ENCODE measurements at places on chromosomes 4 and X.

DNA sequence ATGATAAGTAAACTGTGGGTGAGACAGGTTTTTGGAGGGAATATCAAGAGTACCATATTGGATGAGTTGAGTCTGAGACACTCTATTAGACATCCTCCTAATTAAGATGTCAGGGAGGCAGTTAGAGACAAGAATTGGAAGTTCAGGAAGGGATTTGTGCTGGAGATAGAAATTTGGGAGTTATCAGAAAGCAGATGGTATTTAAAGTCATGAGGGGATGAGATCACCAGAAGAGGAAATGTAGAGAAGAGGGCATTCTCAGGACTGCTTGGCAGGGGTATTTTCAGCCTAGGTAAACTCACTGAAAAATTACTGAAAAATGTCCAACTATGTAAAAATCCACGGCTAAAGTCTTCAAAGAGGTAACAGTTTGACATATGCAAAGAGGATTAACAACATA, 161.6 kb upstream of the PGRMC2 start:
- no peak for DNase-seq

GRCh38 chr4:181845617-181846016, 397.6 kb upstream of the TENM3 start:
- no peak for DNase-seq

- DNase-seq, result no peak
These were observed 975.4 kb upstream of the NDST4 start for GRCh38 chr4:116088771-116089170.

GRCh38 chrX:84118769-84119168, 69.2 kb downstream of the RPS6KA6 start:
- DNase-seq, result no peak

GRCh38 chr4:186687265-186687664, 36.4 kb downstream of the FAT1 start:
- no peak for DNase-seq

- no peak for DNase-seq
These were observed 30.3 kb upstream of the CLDN24 start for GRCh38 chr4:183352546-183352945.

GRCh38 chr4:8021796-8022195, 82.1 kb upstream of the AFAP1 start:
- DNase-seq, result no peak

DNA sequence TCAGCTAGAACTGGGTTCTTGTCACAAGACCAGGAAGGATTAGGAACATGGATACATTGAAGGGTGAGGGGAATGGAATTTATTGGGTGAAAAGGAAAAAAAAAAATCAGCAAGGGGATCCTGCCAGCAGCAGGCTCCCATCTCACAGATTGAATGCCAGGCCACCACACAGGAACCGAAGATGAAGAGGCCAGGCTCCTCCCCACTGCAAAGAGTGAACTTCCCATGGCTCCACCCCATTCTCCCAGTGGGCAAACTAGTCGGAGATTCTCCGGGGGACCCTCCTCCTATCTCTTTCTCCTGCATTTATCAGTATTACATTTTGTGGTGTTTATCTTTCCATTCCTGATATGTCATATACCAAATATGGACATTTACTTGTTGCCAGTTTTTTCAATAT, 46.0 kb upstream of the MAGED1 start:
- DNase-seq, result no peak

GRCh38 chr4:140311257-140311835, 62.1 kb upstream of the SCOC start:
- DNase-seq, result no peak

- peak; percentile 84 for DNase-seq
These were observed 208.3 kb upstream of the JADE1 start for GRCh38 chr4:128600996-128601871.

DNA sequence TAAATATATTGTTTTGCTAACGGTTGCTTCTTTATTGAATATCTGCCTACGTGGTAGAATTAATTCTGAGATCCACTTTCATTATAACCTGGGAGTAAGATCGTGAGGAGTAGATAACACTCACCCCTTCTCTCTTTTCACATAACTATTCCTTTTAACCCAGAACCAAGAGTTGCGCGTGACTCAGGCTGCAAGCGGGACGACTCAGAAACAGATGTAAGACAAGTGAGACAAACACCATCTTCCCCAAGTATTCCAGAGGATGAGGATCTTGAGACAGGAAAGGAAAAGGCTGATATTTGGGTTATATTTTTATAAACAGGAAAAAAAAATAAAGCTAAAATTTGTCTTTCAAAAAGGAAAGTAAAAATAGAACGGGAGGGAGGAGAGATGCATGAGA, 318.8 kb upstream of the NOCT start:
- DNase-seq, result no peak

DNA sequence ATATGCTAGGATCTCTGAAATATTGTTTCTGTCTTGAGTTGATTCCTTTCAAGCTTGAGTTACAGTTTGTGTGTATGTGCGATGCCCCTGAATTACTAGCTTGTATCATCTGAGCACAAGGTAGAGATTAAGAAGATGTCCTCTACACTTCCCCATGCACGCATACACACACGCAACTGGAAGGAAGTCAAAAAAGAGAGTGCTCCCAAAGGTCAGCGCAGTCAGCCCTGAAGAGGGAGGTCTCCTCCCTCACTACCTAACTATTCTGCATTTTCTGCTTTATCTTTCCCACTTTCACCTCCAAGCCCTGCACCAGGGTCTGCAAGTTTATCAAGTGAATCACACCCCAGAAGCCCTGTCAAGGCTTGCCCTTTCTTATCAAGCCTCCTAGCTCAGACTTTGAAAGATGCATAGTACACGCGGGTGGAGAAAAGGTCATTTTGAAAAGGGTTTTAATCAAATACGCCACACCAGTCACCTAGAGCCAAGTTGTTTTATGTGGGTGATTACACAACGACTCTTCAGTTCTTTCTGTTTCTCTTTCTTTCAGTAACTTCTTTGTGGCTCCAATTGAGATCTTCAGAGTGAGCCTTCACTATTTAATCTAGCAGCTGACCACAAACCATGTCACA, 127.7 kb downstream of the ASB9 start:
- DNase-seq, result no peak

DNA sequence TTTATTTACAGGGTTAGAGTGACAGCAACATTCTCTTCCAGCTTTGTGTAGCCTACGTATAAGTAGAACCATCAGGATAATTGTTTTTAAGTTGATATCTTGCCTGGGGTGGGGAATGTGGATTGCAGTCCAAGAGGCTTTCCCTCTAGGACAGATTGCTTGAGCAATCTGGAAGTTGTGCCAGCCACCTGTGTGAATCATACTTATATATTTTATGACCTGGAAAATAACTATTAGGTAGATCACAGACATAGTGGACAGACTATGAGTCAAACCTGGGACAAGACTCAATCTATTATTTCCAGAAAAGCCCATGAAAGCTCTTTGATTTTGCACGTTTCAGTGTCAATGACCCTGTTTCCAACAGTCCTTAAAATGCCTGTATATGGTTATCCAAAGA, 98.9 kb downstream of the TLL1 start:
- no peak for DNase-seq

GRCh38 chrX:129804806-129805205, 25.1 kb downstream of the SASH3 start:
- no peak for DNase-seq

GRCh38 chr4:69750346-69750745, 10.1 kb downstream of the SULT1B1 start:
- DNase-seq, result no peak

DNA sequence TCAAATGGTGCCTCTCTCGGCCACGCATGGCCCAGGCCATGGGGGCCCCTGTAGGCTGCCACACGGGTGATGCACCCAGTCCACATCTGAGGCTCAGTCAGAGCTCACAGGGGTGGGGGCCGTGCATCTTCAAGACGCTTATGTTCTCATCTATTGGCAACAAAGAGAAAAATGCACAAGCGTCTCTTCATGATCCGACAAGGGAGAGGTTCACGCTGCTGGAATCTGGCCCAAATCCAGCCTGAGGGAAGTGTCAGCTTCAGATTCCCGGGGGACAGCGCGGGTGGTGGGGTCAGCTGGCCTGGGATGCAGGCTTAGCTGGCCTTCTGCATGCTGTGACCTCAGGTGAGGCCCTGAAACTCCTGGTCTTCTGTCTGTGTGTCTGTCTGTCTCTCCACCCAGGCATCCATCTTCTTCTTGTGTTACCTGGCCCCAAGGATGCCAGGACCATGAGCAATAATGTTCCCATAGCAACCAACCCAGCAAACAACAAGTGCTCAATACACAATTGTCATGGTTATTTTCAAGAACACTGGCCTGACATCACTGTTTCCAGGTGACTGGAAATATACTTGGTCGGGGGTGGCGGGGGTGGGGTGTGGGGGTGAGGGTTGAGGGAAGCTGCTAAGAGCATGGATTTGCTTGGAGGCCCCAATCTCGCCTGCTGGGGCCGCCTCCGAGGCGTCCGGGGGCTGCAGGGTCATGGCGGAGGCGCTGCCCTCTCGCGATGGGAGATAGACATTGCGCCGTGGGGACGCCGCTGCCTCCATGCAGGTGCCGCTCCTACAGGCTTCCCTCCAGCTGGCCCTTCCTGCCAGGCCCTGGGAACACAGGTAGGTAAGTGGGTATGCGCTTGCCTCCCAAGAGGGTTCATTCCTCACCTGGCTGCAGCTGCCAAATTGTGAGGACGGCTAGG, 48.3 kb downstream of the ABLIM2 start:
- DNase-seq, result no peak

GRCh38 chr4:168397611-168398169, 79.1 kb upstream of the DDX60 start:
- no peak for DNase-seq

- DNase-seq, result no peak
These were observed 9.2 kb upstream of the FAM53A start for GRCh38 chr4:1693131-1693896.

- no peak for DNase-seq
These were observed 8.2 kb downstream of the MED14 start for GRCh38 chrX:40727093-40727492.

- DNase-seq, result peak; percentile 50
These were observed 95.1 kb downstream of the RASL11B start for GRCh38 chr4:52957220-52957686.

- no peak for DNase-seq
These were observed 86.3 kb downstream of the FBXL5 start for GRCh38 chr4:15568821-15569220.

GRCh38 chrX:41303013-41303412, 30.9 kb upstream of the DDX3X start:
- no peak for DNase-seq

GRCh38 chr4:110897784-110898183, 274.9 kb upstream of the PITX2 start:
- no peak for DNase-seq

DNA sequence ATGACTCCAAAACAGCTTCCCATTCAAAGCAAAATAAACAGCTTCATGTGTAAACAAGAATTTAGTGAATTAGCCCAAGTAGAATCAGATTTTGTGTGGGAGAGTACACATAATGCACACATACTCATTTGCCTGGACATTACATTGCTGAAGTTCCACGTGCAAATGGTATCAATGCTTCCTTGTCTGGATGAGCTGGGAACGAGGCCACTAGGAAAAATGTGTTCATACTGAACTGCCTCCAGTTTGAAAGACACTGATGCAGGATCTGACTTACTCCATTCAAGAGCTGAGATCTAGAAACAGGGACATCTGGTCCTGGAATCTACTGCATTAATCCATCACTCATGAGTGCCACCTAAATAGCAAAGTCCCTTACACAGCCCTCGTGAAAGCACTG, 228.0 kb downstream of the APBB2 start:
- no peak for DNase-seq

DNA sequence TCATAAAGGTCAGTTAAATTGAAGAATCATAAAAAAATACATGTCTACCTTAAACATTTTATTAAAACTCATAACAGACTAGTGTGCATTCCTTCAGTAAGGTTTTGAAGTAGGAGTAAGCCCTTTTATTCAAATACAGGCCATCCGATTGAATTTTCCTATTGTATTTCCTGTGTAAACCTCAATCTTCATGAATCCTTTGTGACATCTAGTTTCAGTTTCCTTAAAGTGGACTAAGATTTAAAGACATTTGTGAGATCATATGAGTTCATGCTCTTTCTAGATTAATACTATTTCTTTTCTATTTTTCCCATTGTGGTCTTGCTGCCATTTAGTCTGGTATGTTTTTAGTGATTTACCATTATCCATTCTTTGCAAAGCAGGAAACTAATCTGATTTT, 644.7 kb upstream of the BOD1L1 start:
- DNase-seq, result no peak

DNA sequence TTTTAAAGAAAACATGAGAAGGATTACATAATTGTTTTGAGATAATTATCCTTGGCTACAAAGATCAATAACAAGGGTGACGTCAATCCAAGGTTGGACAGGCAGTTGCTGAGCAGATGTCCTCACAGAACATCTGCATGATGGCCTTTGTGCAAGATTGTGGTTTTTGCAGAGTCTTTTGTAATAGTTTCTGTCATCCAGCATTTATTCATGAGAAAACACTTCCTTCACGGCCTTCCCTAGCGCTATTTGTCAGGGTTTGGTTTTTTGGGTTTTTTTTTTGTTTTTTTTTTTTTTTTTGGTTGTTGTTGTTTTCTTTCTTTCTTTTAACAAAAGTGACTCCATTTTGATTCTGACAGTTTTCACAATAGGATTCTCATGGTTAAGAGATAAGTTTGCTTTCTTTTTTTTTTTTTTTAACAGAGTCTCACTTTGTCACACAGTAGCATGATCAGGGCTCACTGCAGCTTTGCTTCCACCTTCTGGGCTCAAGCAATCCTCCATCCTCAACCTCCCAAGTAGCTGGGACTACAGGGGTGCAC, 31.5 kb upstream of the ELF2 start:
- no peak for DNase-seq

- DNase-seq, result no peak
These were observed 340.1 kb upstream of the CTSO start for GRCh38 chr4:156293657-156294297.

DNA sequence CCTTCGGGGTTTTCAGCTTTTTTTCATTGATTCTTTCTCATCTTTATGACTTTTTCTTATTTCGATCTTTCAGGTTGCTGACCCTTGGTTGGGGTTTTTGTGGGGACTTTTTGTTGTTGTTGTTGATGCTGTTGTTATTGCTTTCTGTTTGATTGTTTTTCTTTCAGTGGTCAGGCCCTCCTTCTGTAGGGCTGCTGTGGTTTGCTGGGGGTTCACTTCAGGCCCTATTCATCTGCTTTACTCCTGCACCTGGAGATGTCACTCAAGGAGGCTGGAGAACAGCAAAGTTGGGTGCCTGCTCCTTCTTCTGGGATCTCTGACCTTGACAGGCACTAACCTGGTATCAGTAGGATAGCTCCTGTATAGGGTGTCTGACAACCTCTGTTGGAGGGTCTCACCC, 39.9 kb upstream of the PCDH18 start:
- DNase-seq, result no peak

DNA sequence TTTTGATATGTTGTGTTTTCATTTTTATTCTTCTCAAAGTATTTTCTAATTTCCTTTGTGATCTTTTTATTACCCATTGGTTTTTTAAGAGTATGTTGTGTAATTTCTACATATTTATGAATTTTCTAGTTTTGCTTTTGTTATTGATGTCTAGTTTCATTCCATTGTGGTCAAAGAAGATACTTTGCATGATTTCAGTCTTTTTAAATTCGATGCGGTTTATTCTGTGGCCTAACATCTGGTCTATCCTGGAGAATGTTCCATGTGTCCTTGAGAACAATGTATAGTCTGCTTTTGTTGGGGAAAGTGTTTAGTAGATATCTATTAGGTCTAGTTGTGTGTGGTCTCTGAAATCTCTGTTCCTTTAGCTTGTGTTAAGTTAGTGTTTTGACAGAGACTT, 46.2 kb downstream of the PPEF1 start:
- DNase-seq, result no peak

GRCh38 chr4:114028071-114028470, 48.6 kb upstream of the ARSJ start:
- DNase-seq, result no peak

Data from NCI-H1092 (cell line).